NCI-H460 (cell line): ENCODE measurements at places on chromosomes 6 and 20.
A peak's percentile ranks its signal among the peaks of the same experiment; 100 is the strongest.

GRCh38 chr6:72418495-72418894 lies 203.4 kb upstream of the KCNQ5 start:
- DNase-seq = no peak

DNA sequence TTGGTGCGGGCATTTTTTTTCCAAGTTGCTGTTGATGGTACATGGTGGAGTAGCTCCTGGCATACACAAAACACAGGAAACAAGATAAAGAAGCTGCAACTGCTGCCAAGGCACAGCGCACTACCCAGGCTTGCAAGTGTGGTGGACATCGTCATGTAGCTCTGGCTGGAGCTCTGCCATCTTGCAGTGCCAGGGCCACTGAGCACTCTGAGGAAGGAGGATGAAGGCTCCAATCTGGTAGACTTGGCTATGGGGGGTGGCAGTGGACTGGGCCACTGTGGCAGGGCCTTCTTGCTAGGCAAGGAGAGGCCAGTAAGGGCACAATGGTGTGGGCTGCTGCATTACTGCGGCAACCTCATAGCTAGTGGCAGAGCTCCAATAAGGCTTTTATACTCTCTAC lies 263.5 kb downstream of the CENPW start:
- no peak for DNase-seq

DNA sequence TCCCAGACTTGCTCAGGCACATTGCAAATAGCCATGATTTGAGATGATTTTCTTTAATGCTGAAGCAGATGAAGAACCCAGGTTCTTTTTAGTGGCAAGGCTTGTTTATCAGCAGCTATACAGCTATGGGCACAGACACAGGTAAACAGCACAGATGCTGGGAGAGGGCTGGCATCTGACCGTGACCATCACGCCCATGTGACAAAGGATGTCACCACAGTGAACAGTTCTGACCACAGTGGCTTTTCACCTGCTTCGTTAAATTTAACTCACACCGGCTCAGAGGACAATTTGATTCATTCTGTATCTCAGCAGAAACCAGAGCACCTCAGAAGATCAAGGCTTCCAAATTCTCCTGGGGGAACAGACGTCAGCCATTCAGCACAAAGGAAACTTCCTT lies 142.6 kb downstream of the CDH26 start:
- no peak for DNase-seq

GRCh38 chr20:48932375-48932941 lies 10.9 kb downstream of the ARFGEF2 start:
- DNase-seq = no peak

GRCh38 chr20:47230811-47231256 lies 125.7 kb downstream of the ZMYND8 start:
- no peak for DNase-seq

GRCh38 chr6:72132851-72133250 lies 246.5 kb downstream of the RIMS1 start:
- no peak for DNase-seq

- DNase-seq = no peak
These were observed 1173.9 kb upstream of the CITED2 start for GRCh38 chr6:140548366-140548765.

- DNase-seq = no peak
These were observed 39.2 kb downstream of the FAM50B start for GRCh38 chr6:3888153-3888957.

DNA sequence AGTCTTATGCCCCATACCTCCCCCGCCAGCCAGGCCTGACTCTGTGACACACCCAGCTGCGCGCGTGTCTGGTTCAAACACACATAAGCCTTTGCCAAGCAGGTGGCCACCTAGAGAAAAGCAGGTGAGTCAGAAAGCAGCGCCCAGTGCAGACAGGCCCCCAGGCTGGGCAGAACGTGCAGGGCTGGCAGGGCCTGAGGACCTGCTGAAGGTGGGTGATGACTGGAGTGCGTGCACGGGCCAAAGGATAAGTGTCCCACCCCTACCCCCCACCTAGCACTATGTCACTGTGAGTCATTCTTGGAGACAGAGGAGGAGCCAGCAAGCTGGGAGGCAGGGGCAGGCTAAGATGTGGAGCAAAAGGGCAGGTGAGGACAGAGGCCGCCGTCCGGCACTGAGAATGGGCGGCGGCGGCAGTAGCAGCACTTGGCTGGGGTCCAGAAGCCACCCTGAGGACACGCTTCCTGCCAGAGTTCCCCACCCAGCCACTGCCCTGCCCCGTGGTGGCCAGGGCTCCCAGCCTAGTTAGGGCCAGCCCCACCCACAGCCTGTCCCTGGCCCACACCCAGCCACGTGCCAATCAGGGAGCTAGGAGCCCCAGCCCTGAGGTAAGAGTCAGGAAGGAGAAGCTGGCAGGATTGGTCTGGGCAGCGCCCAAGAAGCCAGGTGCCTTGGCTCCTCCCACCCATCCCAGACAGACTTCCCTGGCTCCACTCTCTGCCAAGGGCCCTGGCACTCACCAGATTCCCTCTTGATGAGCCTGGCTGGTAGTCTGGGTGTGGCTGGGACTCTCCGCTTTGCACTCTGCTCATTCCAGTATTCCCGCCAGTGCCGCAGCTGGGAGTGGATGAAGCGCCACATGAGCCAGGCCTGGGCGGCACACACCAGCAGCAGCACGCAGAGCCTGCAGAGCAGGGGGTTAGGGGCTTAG lies 72.7 kb downstream of the TRAM2 start:
- peak; percentile 85 for DNase-seq

DNA sequence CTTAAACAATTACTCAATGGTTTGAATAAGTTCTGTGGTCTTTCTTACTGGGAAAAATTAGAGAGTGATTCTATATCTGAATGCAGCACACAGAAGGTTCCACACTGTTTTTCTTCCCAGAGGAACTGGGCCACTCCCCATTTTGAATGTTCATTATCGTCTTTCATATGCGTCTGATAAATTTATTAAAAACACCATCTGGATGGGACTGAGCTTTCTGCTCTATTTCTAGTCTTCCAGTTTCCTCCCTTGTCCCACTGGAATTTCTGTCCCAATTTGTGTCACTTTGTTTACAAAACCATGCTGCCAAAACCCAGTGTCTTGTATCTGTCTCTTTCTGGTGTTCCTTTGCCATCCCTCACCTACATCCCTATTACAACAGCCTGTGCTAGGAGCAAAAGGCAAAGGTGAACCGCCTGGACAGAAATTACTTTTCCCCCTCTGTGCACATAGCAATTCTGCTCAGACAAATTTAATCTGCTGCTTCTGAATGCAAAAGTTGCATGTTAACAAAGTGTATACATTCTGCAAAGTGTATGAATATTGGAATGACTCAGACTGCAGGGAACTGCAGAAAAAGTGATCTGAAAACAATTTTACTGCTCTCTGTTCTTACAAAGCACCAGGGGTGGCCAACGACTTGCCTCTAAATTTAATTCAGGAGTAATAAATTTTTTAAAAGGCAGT lies 333.6 kb downstream of the BTBD9 start:
- no peak for DNase-seq

- DNase-seq = no peak
These were observed 136.3 kb downstream of the MRPL14 start for GRCh38 chr6:43990627-43991619.

- DNase-seq = no peak
These were observed 202.6 kb downstream of the DTNBP1 start for GRCh38 chr6:15460110-15460727.

- no peak for DNase-seq
These were observed 45.8 kb downstream of the NR2E1 start for GRCh38 chr6:108211671-108212070.

DNA sequence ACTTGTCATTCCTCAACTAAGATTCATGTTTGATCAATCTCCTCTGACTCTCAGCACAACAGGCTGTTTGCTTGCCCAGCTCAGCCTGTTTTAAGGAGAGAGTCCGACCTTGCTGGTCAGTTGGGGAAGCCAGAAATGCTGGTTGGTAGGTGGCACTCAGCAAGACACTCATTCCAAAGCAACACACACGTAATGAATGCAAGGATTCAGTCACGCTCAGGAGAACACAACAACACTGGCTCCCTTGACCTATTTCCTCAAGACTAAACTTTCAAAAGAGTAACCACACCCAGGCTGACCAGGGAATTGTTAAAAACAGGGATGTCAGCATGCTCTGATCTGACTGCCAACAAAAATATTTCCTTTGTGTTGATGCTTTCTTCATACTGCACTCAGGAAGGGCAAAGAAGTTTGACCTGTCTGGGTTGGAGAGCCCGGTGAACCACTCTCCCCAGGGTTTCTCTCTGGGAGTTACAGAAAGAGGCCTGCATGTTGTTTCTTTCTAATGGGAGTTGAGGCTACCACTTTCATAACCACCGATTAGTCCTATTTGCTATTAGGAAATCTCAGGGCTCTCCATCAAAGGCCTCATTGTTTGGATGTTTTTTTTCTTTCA lies 25.6 kb upstream of the PREP start:
- DNase-seq = peak; percentile 40

GRCh38 chr6:55916188-55916587 lies 40.8 kb upstream of the BMP5 start:
- DNase-seq = no peak

DNA sequence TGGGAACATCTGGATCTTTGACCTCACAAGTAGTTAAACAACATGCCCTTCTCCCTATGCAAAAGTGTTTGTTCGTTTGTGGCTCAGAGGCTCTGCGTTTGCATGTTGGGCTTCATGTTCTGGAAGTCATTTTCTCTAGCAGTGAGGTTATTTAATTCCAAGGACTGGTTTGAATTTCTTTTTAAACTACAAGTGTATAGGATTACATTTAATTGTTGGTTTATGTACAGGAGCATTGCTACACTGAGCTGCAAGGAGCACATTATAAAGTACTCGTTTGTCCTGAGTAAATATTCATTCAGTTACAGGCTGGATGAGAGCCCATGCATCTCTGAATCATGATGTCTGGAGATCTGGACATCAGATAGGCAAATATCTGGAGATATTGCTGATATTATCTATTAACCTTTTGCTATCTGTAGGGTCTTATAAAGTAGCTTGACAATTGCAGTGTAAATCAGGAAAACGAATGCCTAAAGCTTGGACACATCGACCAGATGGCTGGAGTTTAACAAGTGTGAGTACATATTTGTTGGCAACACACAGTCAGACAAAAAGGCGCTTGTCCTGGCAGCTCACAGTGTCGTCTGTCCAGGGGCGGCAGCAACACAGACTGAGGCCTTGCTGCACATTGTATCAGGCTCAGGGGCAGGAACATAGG lies 84.6 kb downstream of the PDE7B start:
- DNase-seq = no peak

DNA sequence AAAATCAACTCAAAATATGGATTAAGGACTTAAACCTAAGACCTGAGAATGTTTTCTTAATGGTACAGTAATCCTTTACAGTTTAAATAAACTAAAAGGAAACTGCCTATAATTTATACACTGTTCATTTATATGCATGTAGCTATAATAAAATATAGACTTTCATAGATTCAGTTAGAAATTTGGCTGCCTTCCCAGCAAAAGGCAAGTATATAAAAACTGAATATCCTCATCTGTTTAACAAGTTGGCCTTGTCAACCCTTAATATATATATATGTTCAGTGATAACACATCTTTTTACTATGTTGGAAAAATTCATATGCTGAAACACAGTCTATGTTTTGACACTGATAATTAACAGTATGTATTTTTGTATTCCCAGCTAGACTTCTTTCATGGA lies 123.1 kb downstream of the GRIK2 start:
- no peak for DNase-seq

DNA sequence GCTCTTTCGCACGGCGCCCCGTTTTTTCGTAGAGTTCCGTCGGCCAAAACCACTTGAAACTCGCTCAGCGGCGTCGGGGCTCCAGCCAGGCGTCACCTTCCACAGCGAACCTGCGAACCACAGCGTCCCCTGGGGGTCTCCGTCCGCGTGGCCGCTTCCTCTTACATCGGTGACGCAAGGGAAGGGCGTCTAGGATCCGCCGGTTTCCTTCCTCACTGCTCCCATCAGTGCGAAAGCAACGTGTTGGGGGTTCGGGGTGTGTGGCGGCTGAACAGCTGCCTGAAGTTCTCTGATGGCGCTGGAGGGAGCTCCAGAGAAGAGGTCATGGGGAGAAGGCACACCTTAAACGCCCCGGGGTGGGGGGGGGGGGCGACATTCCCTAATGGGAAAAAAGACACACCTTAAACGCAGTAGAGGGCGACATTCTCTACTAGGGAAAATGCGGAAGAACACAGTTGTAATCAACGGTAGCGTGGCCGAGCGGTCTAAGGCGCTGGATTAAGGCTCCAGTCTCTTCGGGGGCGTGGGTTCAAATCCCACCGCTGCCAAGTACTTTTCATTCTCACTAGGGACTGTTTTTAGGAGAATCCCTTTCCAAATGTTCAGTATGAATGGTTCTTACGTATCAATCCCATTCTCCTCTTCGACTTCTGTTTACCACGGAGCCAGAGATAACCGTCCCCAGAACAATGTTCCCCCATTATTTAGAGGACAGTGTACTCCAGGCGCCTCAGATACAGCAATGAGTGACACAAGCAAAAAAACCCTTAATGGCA lies 16.4 kb downstream of the ZNF311 start:
- peak; percentile 79 for DNase-seq

DNA sequence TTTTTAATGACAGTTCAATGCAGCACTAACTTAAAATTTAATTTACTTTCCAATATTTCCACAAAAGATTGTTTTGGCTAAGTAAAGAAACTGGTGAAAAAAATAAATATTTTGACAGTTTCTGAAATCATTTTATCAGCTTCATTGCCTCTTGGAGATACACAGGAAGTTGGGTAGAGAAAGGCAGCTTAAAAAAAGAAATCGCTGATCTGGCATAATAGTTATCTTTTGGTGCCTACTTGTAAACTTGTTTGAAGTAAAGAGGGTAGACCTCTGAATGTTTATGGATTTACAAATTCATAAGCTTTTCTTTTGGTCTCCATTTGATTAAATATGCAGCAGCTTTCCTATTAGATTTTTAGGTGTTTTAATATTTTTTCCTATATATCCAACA lies 103.4 kb downstream of the RTN4IP1 start:
- DNase-seq = no peak

DNA sequence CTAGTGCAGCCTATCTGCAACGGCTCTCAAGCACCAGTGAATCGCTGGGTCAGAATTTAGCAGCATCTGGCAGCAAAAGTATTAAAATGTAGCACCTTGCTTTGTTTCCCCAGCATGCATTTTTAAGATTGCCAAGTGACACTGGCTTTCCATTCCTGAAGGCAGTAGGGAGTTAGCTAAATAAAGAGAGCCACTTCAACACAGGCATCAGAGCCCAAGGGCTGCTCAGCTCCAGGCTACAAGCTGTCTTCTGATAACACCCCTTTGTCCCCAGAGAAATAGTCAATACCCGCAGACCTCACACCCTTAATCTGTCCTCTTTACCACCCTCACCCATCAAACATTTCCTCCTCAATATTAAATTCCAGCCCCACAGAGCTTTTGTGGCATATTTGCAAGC lies 19.7 kb upstream of the MDFI start:
- DNase-seq = no peak

DNA sequence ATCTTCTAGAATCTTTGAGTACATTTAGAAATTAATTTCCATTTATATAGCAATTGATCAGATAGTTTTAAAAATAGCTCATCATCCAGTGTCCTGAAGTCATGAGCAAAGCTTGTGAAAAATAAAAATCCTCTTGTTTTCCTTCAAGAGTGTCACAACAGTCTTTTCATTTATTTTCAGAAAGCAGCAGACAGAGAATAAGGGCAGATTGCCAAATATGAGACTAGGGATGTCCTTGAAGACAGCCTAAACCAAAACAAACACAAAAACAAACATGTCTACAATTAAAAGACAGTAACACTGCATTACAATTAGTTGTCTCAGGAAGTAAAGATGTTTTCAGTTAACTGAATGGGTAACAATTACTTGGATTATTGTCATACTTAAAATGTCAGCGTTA lies 682.8 kb downstream of the TFAP2A start:
- no peak for DNase-seq
